Articular chondrocyte of knee joint (primary cell): ENCODE measurements at places on chromosomes 11 and 22. TPM values are rescaled to one million over a fixed set of nuclear protein-coding genes. Genes with fewer than 3 reads are reported as not detected.

ZC3H12C gene
- total RNA-seq, result 11.0 and 13.4 TPM in 2 replicates

SCGB1C1 gene
- total RNA-seq, result not detected in 2 replicates

KRTAP5-4 gene
- not detected in 2 replicates for total RNA-seq

YAP1 gene
- total RNA-seq, result 171 and 172 TPM in 2 replicates

CYP2D6 gene
- 0.13 and 0.22 TPM in 2 replicates for total RNA-seq
